ENCODE measurements at places on chromosomes 7 and 10. TPM values are rescaled to one million over a fixed set of nuclear protein-coding genes. Genes with fewer than 3 reads are reported as not detected.

DNA sequence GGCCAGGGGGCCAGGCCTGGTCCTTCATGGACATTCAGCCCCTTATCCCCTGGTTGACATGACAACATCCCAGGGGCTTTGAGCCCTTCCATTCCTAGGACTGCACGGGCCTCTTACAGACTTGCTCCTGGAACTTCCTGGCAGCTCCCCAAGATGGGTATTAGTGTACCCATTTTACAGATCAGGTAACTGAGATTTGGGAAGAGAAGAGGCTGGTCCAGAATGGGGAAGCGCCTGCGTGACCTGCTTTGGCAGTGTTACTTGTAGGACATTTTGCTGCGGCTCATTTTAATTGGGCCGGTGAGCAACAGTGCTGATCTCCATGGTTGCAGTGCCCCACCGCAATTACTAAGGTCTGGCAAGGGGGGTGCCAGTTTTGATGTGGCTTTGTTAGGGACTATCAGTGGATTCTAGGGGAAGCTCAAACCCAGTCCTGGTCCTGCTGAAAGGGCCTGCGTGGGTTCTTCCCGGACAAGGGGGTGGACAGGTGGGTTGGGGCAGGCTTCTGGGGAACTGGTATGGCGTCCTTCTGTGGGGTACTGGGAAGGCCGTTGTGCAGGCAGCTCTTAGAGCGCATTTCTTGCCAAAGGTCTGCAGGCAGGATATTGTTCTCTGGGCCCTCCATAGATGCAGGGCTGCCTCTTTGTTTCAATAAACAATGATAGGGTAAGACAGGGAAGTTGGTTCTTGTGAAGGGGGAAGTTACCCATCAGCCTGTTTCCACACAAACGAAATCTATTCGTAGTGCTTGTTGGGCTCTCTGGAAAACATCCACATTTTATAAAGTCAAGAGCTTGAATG lies 137.6 kb downstream of the RGS10 start:
- no peak overlapping the region for H3K4me3 ChIP-seq
- no peak for DNase-seq
- no peak overlapping the region for H3K27ac ChIP-seq
- H3K36me3 ChIP-seq, result no peaks in the 10 kb centered on the region

- no peak overlapping the region for H3K27ac ChIP-seq
- no peak overlapping the region for H3K4me3 ChIP-seq
- peaks cover 6% of the 10 kb centered on the region for H3K4me1 ChIP-seq
- no peaks in the 10 kb centered on the region for H3K36me3 ChIP-seq
These were observed 664.8 kb upstream of the SEMA3D start for GRCh38 chr7:85851571-85852193.

NPTX2 gene
- 0.97 TPM for total RNA-seq

TMEM176A gene
- not detected for total RNA-seq

DNA sequence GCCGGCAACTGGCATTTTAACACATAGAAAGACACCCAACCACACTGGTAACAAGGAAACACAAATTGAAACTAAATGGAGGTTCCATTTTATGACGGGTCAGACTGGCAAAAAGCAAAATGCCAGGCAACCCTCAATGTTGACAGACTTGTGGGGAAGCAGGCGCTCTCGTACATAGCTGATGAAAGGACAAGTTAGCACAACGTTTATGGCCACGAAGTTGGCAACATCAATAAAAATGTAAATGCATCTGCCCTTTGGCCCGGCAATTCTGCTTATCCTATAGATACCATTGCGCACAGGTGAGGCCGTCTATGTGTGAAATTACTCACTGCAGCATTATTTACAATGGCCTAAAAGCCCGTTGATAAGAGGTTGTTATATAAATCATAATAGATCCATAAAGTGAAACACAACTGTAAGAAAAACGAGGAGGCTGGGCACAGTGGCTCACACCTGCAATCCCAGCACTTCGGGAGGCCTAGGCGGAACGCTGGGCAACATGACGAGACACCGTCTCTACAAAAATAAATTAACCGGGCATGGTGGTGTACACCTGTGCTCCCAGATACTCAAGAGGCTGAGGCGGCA lies 39.8 kb downstream of the FOXL3 start:
- H3K36me3 ChIP-seq, result no peaks in the 10 kb centered on the region
- peaks cover 11% of the 10 kb centered on the region for H3K27me3 ChIP-seq
- no peak overlapping the region for H3K4me3 ChIP-seq

LRIT1 gene
- not detected for total RNA-seq

- no peak overlapping the region for H3K27ac ChIP-seq
- H3K4me1 ChIP-seq, result no peaks in the 10 kb centered on the region
- peaks cover 66% of the 10 kb centered on the region for H3K27me3 ChIP-seq
- H3K4me3 ChIP-seq, result no peak overlapping the region
- H3K36me3 ChIP-seq, result no peaks in the 10 kb centered on the region
These were observed 13.2 kb upstream of the UNCX start for GRCh38 chr7:1219498-1219897.

- DNase-seq, result peak; percentile 31
- no peak overlapping the region for H3K4me3 ChIP-seq
- H3K36me3 ChIP-seq, result no peaks in the 10 kb centered on the region
These were observed 174.7 kb upstream of the TCF7L2 start for GRCh38 chr10:112775381-112775780.

GRCh38 chr10:85067955-85068354 lies 739.6 kb downstream of the CCSER2 start:
- H3K27ac ChIP-seq, result no peak overlapping the region
- H3K4me1 ChIP-seq, result no peaks in the 10 kb centered on the region
- no peaks in the 10 kb centered on the region for H3K27me3 ChIP-seq
- no peak overlapping the region for H3K4me3 ChIP-seq
- no peaks in the 10 kb centered on the region for H3K36me3 ChIP-seq
- DNase-seq, result no peak

DNA sequence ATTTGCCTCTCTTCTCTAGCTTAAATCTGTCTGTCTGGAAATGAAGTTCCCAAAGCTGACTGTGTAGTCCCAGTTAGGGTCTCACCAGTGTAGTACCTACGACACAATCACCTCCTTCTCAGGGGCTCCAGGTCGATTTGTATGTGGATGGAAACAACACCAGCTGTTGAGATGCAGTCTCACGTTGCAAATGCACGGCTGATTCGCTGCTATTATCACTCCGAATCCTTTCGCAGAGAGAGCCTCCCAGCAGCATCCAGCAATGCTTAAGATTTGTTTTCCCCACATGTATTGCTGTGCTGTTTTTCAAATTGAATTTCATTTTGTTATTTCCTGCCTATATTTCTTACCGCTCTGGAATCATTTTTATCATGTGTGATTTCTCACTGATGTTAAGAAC lies 16.3 kb downstream of the VSTM4 start:
- DNase-seq, result no peak

DNA sequence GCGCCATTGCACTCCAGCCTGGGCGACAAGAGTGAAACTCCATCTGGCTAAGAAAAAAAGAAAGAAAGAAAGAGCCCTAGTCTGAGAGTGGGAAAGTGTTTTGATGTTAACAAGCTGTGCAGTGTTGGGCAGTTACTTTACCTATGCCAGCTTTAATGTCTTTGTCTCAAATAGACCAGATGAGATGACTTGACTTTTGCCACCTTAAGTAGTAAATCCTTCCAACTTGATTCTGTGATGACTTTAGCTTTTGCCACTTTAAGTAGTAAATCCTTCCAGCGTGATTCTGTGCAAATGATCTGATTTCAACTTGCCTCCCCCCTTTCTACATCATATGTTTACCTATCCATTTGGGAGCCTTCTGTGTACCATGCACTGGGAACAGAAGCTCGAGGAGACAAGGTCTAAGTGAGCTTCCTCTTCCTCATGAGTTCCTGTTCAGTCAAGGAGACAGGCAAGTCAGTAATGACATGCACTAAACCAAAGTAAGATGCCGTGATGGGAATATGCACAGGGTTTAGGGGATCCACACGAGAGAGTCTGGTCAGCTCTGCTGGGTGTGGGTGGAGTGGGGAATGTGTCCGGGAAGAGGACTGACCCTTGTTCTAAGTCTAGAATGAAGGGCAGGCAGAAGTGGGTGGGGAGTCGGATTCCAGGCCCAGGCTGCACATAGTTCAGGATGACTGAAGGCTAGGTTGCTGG lies 17.2 kb downstream of the INPP5F start:
- DNase-seq, result no peak
- H3K27ac ChIP-seq, result no peak overlapping the region
- H3K27me3 ChIP-seq, result no peaks in the 10 kb centered on the region
- no peak overlapping the region for H3K4me3 ChIP-seq
- H3K36me3 ChIP-seq, result no peaks in the 10 kb centered on the region
- H3K4me1 ChIP-seq, result peaks cover 5% of the 10 kb centered on the region

DNA sequence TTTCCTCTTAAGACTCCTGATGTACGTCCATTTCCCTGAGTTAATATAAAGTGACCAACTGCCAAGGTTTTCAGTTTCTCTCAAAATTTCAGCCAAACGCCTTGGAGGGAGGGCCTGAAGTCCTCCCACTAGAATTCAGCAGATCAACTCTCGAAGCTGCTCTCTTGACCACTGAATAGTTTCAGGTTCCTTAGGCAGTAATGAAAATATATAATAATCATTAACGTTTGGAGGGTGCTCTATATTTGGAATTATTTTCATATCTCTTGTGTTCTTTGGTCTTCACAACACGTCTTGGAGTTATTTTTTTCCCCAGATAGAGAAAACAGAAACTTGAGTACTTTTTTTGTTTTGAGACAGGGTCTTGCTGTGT lies 123.6 kb upstream of the SFMBT2 start:
- no peak overlapping the region for H3K4me3 ChIP-seq
- H3K36me3 ChIP-seq, result no peaks in the 10 kb centered on the region
- no peaks in the 10 kb centered on the region for H3K4me1 ChIP-seq
- no peak overlapping the region for H3K27ac ChIP-seq

DNA sequence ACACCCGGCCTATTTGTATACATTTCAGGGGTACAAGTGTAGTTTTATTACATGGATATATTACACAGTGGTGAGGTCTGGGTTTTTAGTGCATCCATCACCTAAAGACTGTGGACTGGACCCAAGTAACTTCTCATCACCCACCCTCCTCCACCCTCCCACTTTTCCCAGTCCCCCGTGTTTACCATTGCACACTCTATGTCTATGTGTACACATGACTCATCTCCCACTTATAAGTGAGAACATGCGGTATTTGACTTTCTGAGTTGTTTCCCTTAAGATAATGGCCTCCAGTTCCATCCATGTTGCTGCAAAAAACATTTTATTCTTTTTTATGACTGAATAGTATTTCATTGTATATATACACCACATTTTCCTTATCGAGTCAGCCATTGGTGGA lies 98.9 kb upstream of the WAC start:
- H3K4me1 ChIP-seq, result no peaks in the 10 kb centered on the region
- H3K36me3 ChIP-seq, result no peaks in the 10 kb centered on the region
- DNase-seq, result no peak

- H3K27me3 ChIP-seq, result peaks cover 45% of the 10 kb centered on the region
- no peak overlapping the region for H3K27ac ChIP-seq
- H3K36me3 ChIP-seq, result no peaks in the 10 kb centered on the region
- H3K4me1 ChIP-seq, result no peaks in the 10 kb centered on the region
These were observed 142.1 kb upstream of the PDE1C start for GRCh38 chr7:32212321-32212720.

DNA sequence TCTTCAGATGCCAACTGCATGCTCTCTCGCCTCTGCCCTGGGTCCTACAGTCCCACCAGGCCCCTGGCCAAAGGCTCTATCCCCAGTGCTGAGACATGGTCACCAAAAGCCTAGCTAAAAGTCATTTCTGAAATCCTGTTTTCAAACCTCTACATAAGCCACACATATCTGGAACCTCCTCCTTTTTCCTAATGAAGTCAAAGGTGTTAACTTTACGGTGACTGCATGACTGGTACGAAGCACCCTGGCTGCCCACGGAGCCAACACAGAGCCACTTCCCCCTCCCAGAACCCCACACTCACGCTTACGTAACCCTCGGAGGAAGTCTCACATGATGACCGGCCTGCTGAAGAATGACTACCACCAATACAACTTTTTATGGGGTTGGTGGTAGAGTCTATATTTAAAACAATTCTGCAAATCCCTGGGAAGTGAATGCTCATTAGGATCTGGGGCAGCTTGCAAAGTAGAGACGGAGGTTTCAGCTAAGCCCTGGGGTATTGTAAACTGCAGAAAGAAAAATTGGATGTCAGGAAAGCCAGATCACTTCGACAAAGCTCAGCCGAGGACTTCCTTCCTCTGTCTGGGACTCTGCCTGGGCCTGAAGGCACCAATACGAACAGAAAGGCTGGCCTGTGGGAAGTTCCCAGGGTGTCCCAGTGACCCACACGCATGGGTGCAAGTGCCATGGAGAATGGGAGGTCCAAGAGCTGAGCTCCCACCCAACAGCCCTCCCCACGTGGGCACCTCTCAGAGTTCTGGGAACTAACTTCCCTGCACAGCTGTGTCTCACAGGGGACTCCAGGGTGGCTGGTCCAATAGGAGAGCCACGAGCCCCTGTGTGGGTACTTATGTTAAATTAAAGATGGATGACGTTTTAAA lies 50.7 kb downstream of the PDGFA start:
- H3K27me3 ChIP-seq, result no peaks in the 10 kb centered on the region
- no peak overlapping the region for H3K4me3 ChIP-seq
- peak; percentile 58 for DNase-seq
- H3K36me3 ChIP-seq, result no peaks in the 10 kb centered on the region
- H3K27ac ChIP-seq, result peak overlapping the region; percentile 21

TRIM50 gene
- total RNA-seq, result not detected

ASB10 gene
- not detected for total RNA-seq

SEMA3E gene
- 1.6 TPM for total RNA-seq

DNA sequence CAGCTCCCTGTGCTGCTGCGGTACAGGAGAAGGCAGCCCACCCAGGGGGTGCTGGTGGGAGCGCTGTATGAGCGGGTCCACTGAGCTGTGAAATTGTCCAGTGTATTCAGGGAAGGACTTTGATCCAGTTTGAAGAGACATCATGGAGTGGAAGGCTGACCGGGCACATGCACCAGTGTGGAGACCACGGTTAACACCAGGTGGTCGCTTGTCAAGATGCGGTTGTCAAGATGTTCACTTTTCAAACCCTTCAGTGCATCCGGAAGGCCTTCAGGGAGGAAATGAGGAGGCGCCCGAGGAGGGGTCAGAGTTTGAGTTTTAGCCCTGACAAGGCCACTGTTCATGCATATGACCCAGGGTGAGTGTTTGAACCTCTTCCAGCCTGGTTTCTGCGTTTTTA lies 6.1 kb downstream of the DOCK1 start:
- H3K27me3 ChIP-seq, result no peaks in the 10 kb centered on the region
- H3K4me3 ChIP-seq, result no peak overlapping the region
- H3K4me1 ChIP-seq, result no peaks in the 10 kb centered on the region

GRCh38 chr7:156722043-156722826 lies 81.7 kb downstream of the RNF32 start:
- no peak overlapping the region for H3K4me3 ChIP-seq
- H3K27ac ChIP-seq, result no peak overlapping the region
- DNase-seq, result no peak

GRCh38 chr10:16193241-16193640 lies 243.6 kb upstream of the PTER start:
- no peaks in the 10 kb centered on the region for H3K36me3 ChIP-seq
- H3K27ac ChIP-seq, result no peak overlapping the region
- H3K4me1 ChIP-seq, result no peaks in the 10 kb centered on the region
- DNase-seq, result no peak
- H3K4me3 ChIP-seq, result no peak overlapping the region
- no peaks in the 10 kb centered on the region for H3K27me3 ChIP-seq

GRCh38 chr10:92571649-92572048 lies 2.2 kb downstream of the IDE start:
- peaks cover 41% of the 10 kb centered on the region for H3K4me1 ChIP-seq
- H3K27ac ChIP-seq, result no peak overlapping the region
- DNase-seq, result peak; percentile 41
- peak overlapping the region; percentile 85 for H3K4me3 ChIP-seq
